Right forelimb (tissue), 1 donor: ENCODE measurements at places on chromosomes 16 and 17.

DNA sequence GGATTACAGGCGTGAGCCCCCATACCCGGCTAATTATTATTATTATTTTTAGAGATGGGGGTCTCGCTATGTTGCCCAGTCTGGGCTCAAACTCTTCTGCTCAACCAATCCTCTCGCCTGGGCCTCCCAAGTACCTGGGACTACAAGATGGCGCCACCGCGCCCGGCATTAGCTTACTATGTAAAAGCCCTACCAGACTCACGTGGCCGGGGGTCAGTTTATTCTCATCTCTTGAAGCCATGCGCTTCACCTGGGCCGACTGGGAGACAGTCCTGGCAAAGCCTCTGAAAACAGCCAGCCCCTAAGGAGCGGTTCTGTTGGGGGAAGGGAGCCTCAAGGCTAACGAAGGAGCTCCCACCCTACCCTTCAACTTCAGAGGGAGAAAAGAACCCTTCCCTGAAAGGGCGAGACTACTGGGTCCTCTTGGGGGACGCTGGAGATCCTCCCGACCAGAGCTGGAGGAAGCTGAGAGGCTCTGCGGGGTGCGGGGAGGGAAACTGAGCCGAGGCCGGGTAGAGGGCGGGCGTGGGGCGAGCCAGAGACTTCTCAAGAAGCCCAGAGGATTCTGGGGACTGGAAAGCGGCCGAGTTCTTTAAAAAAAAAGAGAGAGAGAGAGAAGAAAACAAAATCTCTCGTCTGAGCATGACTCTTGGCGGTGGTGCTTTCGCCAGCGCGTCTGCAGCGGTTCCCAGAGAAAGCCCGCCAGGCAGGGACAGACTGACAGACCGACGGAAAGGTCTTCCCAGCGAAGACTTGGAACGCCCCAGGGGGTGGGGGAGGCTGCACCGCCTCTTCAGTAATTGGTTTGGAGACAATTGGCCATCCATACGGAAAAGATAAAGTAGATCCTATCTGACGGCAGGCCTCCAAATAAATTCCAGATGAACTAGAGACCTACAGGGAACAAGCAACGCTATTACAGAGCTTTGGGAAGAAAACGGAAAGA, 5.6 kb upstream of the TUBG2 start:
- peak; percentile 84 for DNase-seq

GRCh38 chr16:78515421-78515820, 416.0 kb downstream of the WWOX start:
- DNase-seq: no peak

- no peak for DNase-seq
Measured at GRCh38 chr16:61263400-61263799, 772.8 kb downstream of the CDH8 start.

- DNase-seq: no peak
Measured at GRCh38 chr17:63634163-63634562, 11.9 kb downstream of the MAP3K3 start.

- no peak for DNase-seq
Measured at GRCh38 chr17:61897548-61898180, 30.1 kb downstream of the INTS2 start.

- no peak for DNase-seq
Measured at GRCh38 chr17:39210093-39210434, 10.0 kb downstream of the RPL19 start.

GRCh38 chr17:45287526-45288500, 25.9 kb upstream of the SPATA32 start:
- DNase-seq: no peak

GRCh38 chr16:83310816-83311215, 497.0 kb upstream of the HSBP1 start:
- DNase-seq: no peak

- DNase-seq: no peak
Measured at GRCh38 chr16:87828907-87829621, 40.2 kb downstream of the SLC7A5 start.

GRCh38 chr16:30108059-30108850, 5.1 kb downstream of the GDPD3 start:
- DNase-seq: no peak

DNA sequence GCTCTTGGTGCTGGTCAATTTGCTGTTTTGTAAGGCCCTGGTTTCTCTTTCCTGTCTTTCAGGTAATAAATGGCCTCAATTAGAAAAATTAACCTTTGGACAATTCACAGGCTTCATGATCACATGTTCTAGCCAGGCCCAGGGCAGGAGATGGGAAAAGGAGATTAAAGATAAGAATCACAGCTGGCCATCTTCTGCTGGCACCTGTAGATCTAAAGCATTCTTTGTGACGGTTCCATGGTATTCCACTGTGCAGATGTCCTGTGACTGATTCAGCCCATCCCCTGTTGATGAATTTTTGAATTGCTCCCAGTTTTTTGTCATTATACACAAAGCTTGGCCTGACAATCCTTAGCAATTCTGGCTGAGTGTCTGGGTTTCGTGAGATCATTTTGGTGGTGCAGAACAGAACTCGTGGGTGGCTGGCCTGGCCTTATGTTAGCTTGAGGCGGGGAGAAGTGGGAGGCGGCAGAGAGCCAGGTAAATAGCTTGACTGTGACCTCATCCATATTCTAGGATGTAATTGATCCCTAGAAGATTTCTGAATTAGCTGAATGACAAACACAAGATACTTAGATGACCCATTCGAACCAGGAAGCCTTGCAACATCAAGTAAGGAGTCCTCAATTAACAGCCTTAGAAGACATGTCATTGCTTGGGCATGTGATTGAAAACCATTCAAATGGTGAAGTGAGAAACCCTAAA, 14.1 kb downstream of the TMC5 start:
- DNase-seq: no peak

- DNase-seq: no peak
Measured at GRCh38 chr17:39074676-39075075, 76.8 kb downstream of the PLXDC1 start.

DNA sequence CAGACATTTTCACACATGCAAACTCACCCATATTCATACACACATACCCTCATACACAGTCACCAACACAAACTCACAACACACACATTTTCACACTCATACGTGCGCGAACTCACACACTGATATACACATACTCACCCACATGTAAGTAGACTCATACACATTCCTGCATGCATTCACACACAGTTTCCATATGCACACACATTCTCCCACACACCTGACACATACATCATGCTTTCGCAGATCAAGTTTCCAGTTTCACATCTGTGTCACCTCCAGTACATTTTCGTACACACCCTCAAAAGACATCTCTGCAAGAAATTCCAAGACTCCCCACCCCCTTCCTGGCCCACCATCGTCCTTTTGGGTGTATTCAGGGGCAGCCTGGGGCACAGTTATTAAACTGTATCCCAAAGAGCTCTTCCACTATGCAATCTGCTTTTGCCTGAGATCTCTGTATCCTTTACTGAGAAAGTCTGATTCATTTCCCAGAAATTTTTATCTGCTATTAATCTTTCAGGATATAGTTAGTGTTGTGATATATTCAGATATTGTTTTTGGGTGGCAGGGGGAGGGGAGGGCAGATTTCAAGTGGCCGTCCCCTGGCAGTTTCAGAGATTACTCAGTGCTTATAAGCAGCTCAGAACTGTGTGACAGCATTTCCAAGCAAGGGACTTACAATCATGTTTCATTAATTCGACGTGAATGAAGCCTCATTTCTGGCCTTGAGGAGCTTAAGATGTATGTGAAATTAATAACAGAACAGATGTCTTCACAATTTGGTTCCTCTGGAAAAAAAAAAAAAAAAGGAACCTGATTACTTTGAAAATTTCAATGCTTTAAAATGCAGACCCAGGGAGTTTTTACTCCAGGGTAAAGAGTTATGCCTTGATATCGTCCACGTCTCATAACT, 35.3 kb upstream of the MMP2 start:
- DNase-seq: no peak

GRCh38 chr16:80615735-80616134, 74.9 kb downstream of the DYNLRB2 start:
- DNase-seq: no peak

DNA sequence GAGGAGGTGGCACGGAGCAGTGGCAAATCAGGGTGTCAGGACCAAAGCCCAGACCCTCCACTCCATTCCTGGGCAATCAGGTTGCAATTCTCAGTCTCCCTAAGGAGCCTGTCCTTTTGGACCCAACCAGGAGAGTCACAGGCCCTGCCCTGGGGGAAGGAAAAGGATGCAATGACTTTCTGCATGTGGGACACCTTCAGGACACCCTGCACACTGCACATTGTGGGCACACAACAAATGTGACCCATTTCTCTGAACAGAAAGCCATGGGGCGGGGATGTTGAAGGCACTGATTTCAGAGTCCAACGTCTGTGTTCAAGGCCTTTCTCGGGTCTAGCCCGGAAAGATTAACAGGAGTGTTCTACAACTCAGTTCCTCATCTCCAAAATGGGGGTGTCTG, 286.2 kb upstream of the FOXF1 start:
- DNase-seq: no peak

- no peak for DNase-seq
Measured at GRCh38 chr17:78826836-78827509, 13.6 kb downstream of the USP36 start.

DNA sequence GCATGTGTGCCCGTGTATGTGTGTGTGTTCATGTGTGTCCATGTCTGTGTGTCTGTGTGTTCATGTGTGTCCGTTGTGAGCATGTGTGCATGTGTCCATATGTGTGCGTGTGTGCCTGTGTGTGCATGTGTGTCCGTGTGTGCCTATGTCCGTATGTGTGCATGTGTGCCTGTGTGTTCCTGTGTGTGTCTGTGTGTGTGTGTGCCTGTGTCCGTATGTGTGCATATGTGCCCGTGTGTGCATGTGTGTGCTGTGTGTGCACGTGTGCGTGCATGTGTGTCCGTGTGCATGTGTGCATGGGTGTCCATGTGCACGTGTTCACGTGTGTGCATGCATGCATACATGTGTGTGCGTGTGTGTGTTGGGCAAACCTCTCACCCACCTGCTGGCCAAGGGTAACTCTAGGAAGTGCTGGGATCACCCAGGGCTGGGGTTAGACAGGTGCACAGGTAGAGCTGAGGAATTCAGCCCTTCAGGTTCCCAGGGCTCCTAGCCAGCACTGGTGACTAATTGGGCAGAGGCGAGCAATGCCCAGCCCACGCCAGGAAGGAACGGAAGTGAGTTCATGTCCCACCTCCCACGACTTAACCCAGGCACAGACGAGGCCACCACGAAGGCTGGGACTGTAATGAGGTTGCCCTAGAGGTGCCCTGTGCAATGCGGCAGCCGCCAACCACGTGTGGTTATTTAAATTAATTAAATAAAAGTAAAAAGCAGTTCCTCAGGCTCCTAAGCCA, 8.2 kb upstream of the CSNK1D start:
- DNase-seq: no peak

GRCh38 chr17:8151120-8151640, 1.0 kb downstream of the PER1 start:
- DNase-seq: peak; percentile 95

DNA sequence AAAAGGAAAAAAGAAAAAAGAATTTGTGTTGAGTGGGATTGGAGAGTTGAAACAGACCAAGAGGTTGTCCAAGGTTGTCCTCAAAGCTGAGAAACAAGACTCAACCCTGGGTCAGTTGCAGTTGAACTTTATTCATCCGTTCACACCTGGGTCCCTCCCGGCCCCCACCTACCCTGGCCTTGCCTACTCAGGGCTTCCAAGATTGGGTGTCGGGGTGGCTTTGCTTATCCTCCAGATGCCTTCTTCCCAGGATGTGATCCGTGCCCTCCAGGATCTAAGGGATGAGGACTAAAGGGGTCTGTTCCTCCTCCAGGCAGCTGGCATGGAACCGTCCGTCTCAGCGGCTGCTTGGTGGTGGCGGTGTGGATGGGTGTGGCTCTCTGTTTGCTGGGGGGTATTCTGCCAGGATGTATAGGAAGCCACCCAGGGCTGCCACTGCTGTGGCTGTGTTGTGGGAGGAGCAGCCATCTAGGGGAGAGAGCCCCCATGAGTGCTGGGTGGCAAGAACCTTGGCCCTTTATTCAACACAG, 10.3 kb upstream of the NAGPA start:
- no peak for DNase-seq

GRCh38 chr17:58710948-58711552, 18.6 kb downstream of the RAD51C start:
- no peak for DNase-seq

GRCh38 chr17:17661134-17661533, 20.1 kb upstream of the RAI1 start:
- peak; percentile 34 for DNase-seq

DNA sequence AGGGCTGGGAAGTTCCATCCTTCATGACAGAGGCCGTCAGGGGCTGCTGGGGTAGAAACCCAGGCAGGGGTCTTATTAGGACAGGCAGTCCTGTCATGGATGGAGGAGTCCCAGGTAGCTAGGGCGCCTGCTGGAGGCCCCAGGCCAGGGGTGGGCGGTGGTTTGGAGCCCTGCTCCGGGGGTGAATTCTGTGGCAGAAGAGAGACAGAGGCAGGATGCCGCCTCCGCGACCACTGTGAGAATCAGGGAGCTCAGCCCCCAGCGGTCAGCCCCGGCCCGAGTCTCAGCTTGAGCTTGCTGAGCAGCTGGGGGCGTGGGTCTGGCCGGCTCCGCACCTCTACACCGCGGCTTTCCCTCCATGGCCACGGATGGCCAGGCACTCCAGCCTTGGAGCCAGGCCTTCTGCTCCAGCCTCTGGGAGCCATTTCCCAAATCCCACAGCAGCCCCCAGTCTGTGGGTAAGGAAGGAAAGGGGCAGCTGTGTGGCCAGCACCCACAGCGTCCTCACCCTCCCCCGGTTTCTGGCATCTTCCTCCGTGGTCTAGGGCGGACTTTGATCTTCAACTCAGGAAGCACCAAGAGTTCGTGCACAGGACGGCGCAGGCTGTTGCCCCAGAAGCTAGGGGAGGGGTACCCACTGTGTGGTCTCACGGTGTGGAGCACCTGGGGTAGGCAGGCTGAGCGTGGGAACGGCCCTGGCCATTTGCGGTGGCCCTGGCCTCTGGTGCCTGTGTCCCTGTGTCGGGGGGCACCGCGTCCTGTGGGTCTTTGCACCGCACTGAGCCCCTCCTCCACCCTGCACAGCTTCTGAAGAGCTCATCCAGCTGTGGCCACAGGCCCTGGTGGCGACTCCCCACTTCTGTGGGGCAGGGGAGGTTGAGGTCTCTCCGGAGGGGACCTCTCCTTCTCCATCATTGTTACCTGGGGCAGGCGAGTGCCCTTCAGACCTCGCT, 14.1 kb downstream of the CD7 start:
- no peak for DNase-seq

GRCh38 chr17:81243333-81243664, 4.2 kb downstream of the NDUFAF8 start:
- no peak for DNase-seq

DNA sequence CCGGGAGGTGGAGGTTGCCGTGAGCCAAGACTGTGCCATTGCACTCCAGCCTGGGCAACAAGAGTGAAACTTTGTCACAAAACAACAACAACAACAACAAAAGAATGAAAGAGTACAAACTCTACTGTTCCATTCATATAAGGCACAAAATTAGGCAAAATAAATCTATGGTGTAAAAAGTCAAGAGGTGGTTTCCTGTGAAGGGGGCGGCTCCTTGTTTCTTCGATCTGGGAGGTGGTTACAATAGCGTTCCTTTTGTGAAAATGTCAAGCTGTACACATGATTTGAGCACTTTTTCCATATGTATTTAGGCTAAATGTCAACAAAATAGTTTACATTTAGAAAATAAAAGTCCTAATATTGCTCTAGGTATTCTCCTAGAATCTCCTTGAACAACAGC, 6.9 kb downstream of the SIAH1 start:
- DNase-seq: no peak
